ENCODE measurements at places on chromosomes 5 and 9.

GRCh38 chr5:159571501-159572244 is 241.4 kb upstream of the IL12B start:
- no peak for DNase-seq

GRCh38 chr9:37187713-37188439 is 67.5 kb downstream of the ZCCHC7 start:
- no peak for DNase-seq

- no peak for DNase-seq
These were observed 151.7 kb downstream of the SNX18 start for GRCh38 chr5:54669285-54669684.

GRCh38 chr5:95725071-95725820 is 5.9 kb upstream of the RHOBTB3 start:
- DNase-seq, result no peak

- no peak for DNase-seq
These were observed 75.4 kb upstream of the MAN2A1 start for GRCh38 chr5:109614301-109614700.

- DNase-seq, result no peak
These were observed 411.4 kb downstream of the PIK3R1 start for GRCh38 chr5:68627001-68627400.

- DNase-seq, result no peak
These were observed 19.7 kb upstream of the ARHGEF28 start for GRCh38 chr5:73606206-73606753.

- DNase-seq, result no peak
These were observed 290.5 kb downstream of the ANXA1 start for GRCh38 chr9:73441890-73442818.

DNA sequence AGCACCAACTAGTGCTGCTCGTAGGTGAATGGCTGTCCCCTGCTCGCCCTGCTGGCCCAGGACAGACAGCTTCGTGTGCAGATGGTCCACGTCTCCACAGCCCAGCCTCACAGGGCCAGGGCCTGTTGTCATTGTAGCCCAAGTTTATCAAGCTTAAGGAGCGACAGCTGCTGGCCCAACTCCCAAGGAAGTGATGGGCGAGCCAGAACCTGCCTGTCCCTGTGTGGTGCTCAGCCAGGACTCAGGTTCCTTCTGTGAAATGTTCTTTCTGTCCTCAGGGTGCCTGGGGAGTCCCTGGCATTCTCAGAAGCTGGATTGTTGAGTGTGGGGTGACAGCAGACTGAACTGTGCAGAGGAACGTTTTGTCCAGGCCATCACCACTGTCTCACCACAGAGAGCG is 16.4 kb downstream of the TRIP13 start:
- no peak for DNase-seq

DNA sequence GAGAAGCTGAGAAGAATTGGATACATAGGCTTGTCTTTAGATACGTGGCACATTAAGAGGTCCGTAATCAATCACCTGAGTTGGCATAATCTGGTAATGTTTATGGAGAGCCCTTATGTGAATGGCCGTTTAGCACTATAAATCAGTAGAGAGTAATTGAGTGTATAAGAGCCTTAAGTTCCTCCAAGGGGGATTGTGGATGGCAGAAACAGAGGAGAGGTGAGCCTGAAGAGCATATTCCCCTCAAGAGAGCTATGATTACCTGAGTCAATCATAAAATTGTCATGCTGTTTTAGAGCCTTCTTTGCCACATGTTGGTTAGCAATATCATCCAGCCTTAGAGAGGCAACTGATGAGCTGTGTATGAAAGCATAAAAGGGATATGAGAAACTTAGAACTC is 58.8 kb downstream of the FOCAD start:
- no peak for DNase-seq

DNA sequence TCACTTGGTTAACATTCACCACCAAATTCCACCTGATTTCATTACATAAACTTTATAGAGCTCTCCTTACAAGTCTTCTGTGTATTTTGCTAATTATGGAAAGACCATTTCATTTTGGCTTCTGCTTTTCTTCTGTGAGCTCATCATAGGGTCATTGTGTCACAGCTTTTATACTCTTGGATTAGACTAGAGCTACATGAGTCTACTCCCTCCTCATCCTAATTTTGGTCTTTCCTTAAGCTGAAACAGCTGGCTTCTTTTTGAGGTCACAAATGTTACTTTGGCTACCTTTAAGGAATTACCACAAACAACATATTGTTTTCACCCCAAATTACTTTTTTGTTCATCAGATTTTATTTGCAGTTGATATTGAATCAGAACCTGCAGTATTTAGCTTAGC is 103.0 kb downstream of the NPR3 start:
- no peak for DNase-seq

DNA sequence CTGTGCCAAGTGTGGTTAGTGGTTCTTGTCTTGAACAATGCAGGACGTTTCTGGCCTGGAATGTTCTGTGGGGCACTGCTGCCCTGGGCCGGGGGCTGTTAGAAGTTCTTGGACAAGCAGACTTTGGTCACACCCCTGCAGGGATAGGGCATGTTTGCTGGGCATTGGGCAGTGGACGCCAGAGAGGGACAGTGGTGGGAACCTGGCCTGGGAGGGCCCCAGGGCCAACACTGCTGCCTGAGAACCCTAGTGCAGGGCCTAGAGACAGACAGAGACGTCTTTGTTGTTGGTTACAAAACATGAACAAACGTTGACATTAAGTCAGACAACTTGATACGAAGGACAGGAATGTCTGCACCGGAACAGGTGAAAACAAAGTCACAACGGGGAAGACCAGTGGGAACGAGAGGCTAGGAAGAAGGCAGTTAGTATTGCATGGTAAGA is 57.0 kb downstream of the WNK2 start:
- no peak for DNase-seq

DNA sequence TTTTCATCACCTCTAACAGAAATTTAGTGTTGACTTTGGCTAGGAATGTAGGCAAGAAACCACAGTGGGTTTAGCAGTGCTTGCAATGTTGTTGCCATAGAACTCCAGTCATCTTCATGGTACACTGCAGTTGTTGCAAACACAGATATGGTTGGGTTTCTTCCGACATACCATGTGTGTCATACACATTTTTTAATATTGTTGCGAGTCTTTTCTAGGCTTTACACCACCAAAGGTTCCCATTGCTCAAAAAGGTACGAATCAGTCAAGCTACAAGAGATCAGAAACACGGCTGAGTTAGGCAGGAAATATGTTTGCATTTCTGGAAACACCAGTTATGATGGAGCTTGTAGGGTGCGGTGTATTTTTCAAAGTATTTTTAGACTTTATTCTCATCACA is 172.4 kb downstream of the SYK start:
- DNase-seq, result no peak

DNA sequence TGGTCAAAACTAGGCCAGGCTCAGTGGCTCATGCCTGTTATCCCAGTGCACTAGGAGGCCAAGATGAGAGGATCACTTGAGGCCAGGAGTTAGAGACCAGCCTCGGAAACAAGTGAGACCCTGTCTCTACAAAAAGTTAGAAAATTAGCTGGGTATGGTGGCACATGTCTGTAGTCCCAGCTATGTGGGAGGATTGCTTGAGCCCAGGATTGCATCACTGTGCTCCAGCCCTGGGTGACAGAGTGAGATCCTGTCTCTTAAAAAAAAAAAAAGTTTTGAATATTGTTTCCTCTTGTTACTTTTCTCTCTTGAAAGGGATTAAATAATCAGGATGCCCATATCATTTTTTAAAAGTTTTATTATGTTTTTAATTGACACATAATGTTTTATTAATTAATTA is 7.6 kb downstream of the ARHGEF37 start:
- DNase-seq, result no peak

GRCh38 chr5:82863266-82863665 is 213.9 kb downstream of the TMEM167A start:
- DNase-seq, result no peak

DNA sequence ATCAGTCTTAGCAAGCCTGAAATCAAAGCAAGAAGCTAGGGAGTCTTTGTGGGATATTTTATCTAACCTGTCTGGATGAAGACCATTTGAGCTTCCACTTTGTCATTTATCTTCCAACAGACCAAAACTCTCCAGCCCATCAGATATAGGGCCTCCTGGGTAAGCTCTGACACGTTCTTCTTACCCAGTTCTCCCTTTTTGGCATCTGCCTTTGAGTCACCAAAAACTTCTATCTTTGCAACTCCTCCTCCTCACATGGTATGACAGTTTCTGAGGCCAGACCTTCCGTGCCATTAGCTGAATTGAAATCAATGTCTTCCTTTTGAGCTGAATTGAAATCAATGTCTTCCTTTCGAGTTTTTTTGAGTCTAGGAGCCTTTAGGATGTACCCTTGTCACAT is 156.6 kb upstream of the SPRY4 start:
- DNase-seq, result no peak

- DNase-seq, result no peak
These were observed 1237.5 kb upstream of the CDH9 start for GRCh38 chr5:28275931-28276330.

GRCh38 chr9:129209109-129209508 is 31.0 kb upstream of the IER5L start:
- DNase-seq, result no peak

- DNase-seq, result no peak
These were observed 50.3 kb downstream of the NSD1 start for GRCh38 chr5:177183766-177184360.

- DNase-seq, result no peak
These were observed 88.5 kb upstream of the SMC5 start for GRCh38 chr9:70170151-70170790.

- no peak for DNase-seq
These were observed 86.8 kb downstream of the SLC24A2 start for GRCh38 chr9:19701991-19702390.

DNA sequence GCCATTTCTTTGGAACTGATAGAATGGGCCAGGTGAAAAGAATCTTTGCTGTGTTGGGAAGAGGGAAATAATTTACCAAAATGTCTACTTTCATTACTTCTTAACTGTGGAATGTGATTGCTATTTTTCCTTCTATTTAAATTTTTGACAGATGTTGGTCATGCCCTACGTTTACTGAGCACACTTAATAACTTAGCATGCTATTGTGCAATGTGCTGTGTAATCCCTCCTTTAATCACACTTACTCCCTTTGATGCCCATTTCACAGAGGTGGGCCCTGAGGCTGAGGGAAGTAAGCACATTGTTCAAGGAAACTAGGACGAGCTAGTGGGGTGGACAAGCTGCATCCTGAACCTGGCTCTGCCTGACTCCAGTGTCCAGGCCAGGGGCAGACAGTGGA is 47.8 kb upstream of the INSYN2B start:
- no peak for DNase-seq

DNA sequence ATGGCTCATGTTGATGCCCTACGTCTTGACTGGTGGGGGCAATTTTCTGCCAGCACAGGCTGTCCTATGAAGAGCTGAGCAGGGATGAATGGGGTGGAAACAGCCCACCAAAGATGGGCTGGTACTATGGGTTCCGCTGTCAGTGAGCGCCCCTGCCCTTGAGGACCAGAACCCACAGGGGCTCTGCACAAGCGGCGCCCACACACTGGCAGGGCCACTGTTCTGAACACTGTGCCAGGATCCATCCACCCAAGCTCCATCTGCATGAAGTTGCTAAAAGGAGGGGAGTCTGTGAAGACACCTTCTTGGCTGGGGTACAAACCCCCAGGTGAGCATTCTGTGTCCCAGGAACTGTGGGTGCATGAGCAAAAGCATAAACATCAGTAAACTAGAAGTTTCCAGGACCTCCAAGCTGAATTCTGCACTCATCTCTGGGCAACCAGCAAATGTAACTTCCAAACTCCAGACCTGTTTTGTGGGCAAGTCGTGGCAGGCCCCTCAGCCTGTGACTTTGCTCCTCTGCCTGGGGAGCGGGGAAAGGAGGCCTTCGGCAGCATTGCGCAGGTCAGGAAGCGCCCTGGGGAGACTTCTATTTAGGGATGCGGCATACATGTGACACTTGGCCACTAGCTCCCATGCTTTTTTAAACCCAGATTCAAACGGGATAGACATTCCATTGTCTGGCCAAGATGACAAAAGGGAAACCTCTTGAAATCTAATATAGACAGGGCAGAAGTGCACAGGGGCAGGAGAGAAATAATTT is 48.9 kb downstream of the PTPN3 start:
- DNase-seq, result no peak

DNA sequence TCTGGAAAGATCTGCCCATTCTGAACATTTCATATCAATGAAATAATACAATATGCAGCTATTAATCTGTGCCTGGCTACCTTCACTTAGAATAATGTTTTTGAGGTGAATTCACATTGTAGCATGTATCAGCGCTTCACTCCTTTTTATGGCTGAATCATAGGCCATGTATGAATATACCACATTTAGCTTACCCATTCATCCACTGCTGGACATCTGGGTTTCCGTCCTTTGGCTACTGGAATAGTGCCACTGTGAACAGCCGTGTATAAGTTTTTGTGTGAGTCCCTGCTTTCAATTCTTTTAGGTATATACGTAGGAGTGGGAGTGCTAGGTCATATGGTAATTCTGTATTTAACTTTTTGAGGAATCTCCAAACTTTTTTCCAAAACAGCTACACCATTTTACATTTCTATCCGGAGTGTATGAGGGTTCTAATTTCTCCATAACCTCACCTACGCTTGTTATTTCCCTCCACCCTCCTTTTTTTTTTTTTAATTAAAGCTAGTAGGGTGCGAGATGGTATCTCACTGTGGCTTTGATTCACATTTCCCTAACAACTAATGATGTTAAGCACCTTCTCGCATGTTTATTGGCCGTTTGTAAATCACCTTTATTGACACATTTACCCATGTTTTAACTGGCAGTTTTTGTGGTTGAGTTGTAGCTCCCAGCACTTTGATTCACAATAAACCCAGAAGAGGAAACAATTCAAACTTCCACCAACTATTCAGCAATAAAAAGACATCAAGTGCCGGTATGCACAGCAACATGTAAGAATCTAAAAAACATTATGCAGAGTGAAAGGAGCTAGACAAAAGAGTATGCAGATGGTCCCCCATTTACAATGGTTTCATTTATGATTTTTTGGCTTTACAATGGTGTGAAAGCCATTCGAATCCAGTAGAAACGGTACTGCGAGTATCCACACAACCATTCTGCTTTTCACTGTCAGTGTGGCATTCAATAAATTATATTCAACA is 8.1 kb downstream of the SEMA4D start:
- no peak for DNase-seq

GRCh38 chr9:113056191-113057106 is at the start of gene ZFP37:
ZFP37 (minus strand) TSS chr9:113056724; CDS start chr9:113056688, 36 bp downstream.
- DNase-seq, result peak; percentile 42

GRCh38 chr9:28301281-28301680 is 728.0 kb upstream of the C9orf72 start:
- no peak for DNase-seq

DNA sequence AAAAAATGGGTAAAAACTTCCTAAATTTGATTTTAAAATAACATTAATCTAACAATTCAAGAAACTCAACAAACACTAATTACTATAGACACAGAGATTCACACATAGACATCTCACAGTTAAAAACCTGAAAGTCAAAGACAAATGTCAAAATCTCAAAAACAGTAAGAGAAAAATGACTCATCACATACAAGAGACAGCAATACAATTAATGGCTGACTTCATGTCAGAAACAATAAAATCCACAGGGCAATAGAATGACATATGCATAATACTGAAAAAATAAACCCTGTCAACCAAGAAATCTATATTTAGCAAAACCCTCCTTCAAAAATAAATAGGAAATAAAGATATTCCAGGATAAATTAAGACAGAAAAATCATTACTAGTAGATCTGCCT is 200.4 kb downstream of the CEMIP2 start:
- DNase-seq, result no peak

- no peak for DNase-seq
These were observed 150.8 kb upstream of the ADCY2 start for GRCh38 chr5:7245121-7245651.

All from stimulated activated CD4-positive, alpha-beta T cell treated with anti-CD3 and anti-CD28 coated beads, Interleukin-1b, Interleukin-23, amount 100 ng/mL, for 1 hour (primary cell).